ENCODE measurements at places on chromosomes 3 and 15.

DNA sequence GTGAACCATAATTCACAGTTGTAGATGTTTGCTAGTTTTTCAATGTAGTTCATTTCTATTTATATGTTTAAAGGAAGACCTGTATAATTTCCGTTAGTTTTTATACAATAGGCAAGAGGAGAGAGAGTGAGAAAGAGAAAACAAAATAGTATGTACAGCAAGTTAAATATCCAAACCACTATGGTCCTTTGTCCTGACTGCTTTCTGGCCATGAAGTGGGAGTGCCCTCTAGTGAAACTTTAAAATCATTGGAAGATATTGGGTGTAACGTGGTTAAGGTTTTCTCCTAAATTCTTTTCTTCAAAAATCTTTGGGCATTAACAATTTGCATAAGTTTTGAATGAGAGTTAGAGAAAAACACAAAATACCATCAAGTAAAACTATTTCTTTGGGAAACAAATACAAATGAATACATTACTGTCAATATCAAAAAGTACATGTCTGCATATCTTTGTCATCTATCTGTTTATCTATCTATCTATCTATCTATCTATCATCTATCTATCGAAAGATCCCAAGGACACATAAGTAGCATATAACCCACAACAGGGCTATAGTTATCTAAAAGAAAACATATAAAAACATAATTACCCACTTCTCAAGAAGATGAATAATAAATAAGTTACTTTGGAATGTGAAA is 534.6 kb upstream of the ATP11B start:
- DNase-seq: no peak

- DNase-seq: no peak
Measured at GRCh38 chr3:138367911-138368310, 19.5 kb downstream of the MRAS start.

DNA sequence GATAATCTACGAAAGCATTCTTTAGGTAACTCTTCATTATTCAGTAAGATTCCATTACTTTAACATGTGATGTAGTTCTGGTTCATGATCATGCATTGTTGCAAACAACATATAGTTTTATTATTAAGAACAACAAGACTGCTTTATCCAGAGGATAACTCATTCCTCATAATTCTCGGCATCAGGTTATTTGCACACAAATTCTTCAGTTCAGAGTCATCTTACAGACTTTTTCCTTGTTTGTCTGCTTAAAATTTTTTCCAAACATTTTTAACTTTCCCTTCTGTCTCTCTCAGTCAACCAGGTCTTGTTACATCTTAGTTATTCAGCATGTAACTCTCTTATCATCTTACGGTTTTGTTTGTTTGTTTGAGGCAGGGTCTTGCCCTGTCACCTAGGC is 60.1 kb downstream of the VGLL3 start:
- DNase-seq: no peak

DNA sequence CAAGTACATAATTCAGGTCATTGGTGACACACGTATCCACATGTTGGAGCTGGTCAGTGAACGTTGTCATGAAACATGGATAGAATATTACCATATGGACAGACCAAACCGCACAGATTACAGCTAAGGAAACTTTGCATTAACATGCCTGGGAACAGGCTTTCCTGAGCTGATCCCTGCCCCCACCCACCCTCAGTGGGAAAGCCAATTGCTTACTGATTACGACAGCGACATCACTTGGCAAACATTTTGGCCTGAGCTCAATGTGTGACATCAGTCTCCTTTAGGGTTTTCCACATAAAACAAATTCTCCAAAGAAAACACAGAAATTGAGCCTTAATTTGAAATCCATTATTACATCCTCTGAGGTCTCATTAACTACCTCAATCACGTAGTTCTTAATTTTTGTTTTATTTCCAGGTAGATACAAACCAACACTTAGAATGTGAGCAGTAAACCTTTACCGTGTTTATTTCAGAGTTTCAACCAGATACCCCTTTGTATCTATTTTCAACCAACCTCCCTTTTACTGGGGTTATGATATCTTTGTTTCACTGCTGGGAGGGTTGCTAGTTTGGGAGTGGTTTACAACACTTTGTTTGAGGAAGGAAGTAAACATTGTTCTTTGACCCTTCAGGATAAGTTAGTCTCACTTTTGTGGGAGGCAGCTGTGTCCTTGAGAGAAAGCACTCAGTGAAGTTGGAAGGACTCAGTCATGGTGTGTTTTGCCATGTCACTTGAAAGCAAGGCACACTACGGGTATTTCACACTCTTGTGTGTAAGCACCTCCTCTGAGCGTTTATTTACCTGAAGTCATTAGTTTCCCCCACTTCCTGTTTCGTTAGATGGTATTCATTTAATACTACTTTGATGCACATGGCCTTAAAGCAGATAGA is 103.1 kb downstream of the CMSS1 start:
- no peak for DNase-seq

DNA sequence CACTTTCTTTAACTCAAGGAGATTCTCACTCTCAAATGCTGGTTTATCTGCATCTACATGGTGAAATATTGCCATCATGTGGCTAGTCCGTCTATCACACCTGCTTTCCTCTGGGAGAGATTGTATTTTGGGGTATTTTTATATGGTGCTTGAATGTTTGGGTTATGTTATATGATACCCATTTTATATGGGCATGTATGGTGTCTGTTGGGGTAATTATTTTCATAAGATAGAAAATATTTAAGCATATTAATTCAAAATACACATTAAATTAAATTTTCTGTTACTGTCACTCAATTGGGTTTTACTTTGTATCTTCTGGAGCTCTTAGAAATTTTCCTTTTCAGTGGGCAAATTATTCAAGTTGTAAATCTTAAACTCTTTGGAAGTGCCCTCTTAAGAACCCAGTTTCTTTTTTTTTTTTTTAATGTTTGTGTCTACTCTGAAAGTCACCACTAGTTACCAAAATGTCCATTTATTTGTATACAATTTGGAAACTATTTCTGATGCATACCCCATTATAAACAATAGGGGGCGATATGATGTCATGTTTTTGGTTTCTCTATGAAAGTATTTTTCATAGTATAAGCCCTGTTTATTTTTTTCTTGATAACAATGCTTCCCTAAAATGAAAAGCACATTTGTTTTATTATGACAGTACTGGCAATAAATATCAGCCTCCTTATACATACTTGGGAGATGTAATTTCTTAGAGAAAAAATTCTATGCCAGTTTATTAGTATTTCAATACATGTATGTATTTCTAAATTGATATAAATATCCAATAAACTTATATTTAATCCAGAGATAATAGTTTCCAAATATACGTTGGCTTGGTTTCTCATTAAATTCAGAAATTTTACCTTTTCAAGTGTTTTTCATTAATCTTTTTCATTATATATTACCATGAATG is 36.1 kb upstream of the PLSCR5 start:
- no peak for DNase-seq

DNA sequence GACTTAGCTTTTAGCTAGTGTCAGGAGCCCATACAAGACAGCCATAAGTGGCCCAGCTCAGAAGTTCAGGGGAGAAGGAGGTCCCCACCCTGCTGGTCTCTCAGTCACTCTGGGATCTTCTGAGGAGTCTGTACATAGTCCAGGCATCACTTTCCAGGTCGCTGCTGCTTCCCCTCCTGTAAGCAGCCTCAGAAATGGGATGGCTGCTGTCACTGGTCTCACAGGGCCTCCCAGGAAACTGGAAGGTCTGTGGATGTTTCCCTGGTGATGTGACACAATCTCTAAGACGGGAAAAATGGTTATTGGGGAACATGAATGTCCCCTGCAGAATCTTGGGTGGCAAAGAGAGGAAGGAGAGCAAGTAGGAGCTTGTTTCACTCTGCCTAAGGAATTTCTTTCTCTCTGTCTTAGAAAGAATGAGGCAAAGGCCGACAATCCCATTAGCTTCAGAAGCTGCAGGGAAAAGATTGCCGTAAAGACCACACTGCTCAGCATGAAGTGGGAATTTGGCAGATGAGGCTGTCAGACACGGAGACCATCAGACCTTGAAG is 43.2 kb upstream of the TNFAIP8L3 start:
- no peak for DNase-seq

GRCh38 chr3:133547432-133548041 is 25.9 kb upstream of the CDV3 start:
- no peak for DNase-seq

GRCh38 chr3:143565951-143566350 is 282.3 kb downstream of the SLC9A9 start:
- no peak for DNase-seq

DNA sequence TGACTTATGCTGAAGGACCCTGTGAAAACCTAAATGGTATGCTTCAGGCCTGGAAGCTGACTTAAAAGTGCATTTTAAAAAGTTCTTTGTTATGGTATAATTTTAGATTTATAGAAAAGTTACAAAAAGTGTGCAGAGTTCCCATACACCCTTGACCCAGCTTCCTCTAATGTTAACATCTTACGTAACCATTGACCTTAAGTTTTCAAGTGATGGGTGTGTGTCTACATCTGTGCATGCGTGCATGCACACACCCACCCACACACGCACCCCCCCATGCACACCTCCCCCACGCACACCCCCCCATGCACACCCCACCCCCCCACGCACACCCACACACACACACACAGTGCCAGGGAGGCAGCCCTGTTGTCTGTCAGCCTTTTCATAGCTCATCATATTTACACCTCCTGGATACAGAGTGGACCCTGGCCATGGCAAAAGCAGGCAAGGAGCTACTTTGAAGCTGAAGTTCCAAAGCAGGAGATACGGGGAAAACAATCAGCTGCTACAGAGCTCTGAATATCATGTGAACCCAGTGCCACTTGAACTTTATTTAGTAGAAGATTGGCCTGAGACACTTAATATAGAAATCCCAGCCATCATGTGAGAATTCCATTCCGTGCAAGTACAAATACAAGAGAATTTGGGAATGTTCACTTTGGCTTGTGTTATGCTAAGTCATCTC is 30.0 kb upstream of the TRAK1 start:
- DNase-seq: no peak

DNA sequence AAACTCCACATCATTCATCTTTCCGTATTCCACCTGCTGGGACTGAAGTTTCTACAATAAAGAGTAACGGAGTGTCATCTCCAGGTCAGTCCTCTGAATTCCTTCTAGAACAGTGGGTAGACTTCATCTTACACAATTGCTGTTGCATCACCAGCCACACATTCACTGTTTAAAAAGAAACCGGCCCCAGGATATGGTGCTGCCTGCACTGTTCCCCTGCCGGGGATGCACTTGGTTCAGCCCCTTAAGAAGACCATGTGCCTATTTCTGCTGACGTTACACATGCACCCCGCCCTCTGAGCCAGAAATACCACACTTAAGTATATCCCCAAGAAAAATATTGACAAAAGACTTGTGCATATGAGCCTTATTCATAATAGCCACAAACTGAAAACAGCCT is 233.4 kb downstream of the FEZF2 start:
- DNase-seq: no peak

GRCh38 chr3:109132801-109133473 is 3.6 kb upstream of the C3orf85 start:
- DNase-seq: no peak

DNA sequence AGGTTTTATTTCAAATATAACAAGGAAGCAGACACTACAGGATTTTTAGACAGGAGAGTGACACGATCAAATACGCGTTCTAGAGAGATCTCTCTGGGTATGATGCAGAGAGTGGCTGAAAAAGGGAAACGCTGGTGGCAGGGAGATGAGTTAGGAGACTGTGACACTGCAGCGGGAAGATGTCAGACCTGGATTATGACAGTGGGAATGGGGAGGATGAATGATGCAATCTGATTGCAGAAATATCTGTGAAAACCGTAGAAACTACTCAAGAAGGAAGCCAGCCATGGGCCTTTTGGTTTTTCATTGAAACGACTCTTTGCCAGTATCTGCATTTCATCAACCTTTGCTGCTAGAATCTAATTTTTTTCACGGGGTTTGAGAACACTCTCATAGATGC is 157.9 kb downstream of the FAM43A start:
- DNase-seq: no peak

- no peak for DNase-seq
Measured at GRCh38 chr3:175477651-175478224, 618.6 kb downstream of the NAALADL2 start.

DNA sequence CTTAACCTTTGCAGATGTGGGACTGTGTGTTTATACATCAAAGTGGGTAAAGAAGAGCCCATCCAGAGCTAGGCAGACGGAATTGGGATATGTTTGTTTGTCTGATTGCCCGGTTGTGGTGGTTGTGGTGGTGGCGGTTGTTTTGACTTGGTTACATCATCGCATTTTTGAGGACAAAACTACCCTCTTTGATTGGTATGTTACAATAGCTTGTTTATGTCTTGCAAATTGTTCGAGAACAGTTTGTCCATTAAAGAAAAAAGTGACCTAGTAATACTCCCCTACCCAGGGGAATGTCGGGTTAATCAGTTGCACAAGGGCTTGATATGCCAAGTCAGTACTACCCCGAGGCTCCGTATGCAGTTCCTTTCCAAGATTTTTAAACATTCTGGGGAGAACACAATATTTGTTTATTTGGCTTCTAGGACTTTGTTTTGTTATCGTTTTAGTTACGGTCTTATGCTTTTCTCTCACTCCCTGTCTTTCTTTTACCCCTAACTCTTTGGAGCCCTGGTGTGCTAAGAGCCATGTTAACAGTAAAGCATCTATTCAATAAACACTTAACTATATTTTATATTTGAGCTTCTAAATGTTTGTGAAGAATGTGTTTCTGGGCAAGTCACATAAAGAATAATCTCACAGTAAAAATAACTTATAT is 315.4 kb downstream of the LPP start:
- no peak for DNase-seq

- DNase-seq: no peak
Measured at GRCh38 chr3:11610044-11610671, 33.6 kb downstream of the VGLL4 start.

DNA sequence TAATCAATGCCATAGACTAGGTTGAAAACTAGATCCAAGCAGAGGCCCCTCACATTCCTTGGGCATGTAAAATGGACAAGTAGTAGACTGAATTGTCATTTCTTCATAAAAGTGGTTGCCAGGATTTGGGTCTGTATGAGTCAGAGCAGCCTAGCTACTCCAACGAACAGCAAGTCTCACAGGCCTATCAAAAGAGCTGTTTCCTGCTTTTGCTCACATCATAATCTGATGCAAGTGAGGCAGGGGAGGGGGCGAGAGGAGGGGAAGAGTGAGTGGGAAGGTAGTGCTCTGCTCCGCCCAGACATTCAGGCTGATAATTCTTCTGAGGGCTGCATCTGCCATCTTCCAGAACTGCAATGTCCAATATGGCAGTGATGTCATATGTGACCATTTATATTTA is 228.9 kb upstream of the PRICKLE2 start:
- DNase-seq: no peak

DNA sequence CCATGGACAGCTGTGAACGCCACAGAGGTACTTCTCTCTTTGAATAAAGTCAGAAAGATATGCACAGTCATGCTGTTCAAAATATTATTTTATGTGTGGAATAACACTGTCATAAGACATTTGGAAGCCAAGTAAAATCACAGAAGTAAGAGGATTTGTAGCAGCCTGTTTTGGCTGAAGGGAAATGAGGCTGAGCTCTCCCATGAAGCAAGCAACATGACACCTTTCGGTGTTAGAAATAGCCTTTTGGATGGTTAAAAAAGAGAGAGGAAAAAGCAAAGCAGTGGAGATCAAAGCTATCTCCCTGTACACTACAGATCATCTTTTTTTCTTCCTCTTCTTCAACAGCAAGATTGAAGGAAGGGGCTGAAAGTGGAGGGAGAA is 755.3 kb downstream of the ROBO1 start:
- no peak for DNase-seq
